ENCODE measurements at places on chromosomes 5 and 9.

DNA sequence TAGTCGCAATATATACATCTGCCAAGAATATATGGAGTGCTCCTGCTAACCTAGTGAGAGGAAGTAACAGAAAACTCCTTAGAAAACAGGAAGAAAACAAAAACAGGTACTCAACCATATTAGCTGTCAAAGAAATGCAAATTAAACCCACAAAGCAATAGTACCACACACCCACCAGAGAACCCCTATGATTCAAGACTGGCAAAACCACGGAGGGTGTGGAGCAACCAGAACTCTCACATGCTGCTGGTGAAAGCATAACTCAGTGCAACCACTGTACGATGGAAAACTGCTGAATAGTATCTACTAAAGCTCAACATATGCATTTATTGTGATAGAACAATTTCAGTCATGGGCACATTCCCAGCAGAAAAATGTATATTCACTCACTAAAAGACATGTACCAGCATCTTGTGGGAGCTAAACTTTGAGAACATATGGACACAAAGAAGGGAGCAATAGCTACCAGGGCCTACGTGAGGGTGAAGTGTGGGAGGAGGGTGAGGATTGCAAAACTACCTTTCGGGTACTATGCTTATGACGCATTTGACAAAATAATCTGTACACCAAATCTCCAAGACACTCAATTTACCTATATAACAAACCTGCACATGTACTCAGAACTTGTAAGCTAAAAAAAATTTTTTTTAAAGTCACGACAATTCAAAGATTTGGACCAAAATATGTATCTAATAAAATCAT lies 34.0 kb downstream of the PTPN3 start:
- no peaks in the 10 kb centered on the region for H3K27me3 ChIP-seq
- H3K4me3 ChIP-seq = no peak overlapping the region
- H3K27ac ChIP-seq = no peak overlapping the region

- no peak overlapping the region for H3K4me3 ChIP-seq
- no peak overlapping the region for H3K27ac ChIP-seq
- H3K36me3 ChIP-seq = no peaks in the 10 kb centered on the region
- DNase-seq = peak; percentile 51
- peaks cover 14% of the 10 kb centered on the region for H3K27me3 ChIP-seq
- no peaks in the 10 kb centered on the region for H3K4me1 ChIP-seq
Observed at GRCh38 chr5:135218790-135219568, 180.1 kb downstream of the MACROH2A1 start.

GRCh38 chr5:37738057-37738691 lies 101.7 kb downstream of the GDNF start:
- H3K4me3 ChIP-seq = no peak overlapping the region
- peaks cover 54% of the 10 kb centered on the region for H3K4me1 ChIP-seq
- no peak for DNase-seq
- peaks cover 9% of the 10 kb centered on the region for H3K36me3 ChIP-seq
- peak overlapping the region; percentile 40 for H3K27ac ChIP-seq
- H3K27me3 ChIP-seq = no peaks in the 10 kb centered on the region

- DNase-seq = no peak
- H3K4me3 ChIP-seq = no peak overlapping the region
- H3K27me3 ChIP-seq = peaks cover 66% of the 10 kb centered on the region
- H3K27ac ChIP-seq = no peak overlapping the region
- no peaks in the 10 kb centered on the region for H3K4me1 ChIP-seq
Observed at GRCh38 chr5:55742778-55743177, 4.9 kb downstream of the DDX4 start.

DNA sequence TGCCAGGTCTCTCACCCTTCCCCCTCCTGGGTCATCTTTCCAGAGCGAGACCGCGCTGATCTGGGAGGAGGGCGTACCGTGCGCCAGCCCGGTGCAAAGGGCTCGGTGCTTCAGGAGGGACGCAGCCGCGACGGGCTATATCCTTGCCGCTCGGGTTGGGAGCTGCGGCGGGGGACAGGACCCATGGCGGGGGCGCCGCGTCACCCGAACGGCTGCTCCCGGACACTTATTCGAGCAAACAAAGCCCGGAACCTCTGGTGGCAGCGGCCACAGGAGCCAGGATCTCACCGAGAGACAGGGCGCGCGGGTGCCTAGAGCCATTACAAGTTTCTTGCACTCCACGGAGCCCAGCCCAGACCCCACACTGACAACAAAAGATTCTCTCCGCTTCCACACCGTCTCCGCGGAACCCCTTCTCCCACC lies 1.3 kb downstream of the SEMA6A start:
- no peak for DNase-seq
- no peaks in the 10 kb centered on the region for H3K36me3 ChIP-seq
- H3K27ac ChIP-seq = no peak overlapping the region
- H3K27me3 ChIP-seq = peaks cover 65% of the 10 kb centered on the region

GRCh38 chr9:93465855-93466254 lies 12.5 kb upstream of the FAM120AOS start:
- H3K4me1 ChIP-seq = peaks cover 75% of the 10 kb centered on the region
- H3K36me3 ChIP-seq = no peaks in the 10 kb centered on the region
- no peak for DNase-seq
- H3K27me3 ChIP-seq = no peaks in the 10 kb centered on the region
- H3K4me3 ChIP-seq = no peak overlapping the region

DNA sequence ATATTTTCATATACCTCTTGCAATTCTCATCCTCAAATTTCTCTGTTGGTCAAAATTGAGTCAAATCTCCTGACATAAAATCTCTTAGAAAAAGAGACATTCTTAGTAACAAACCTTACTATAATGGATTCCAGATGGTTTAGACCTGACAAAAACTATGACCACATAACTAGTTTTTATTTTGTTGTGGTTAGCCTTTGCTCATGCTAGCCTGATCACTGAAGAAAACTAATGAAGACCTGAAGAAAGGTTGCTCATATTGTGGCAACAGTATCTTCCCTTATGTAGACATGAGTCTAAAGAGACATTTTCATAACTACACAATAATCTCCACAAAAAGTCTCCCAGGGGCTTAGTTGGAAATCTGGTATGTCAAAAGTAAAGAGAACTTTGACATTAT lies 274.1 kb upstream of the TMEM161B start:
- no peak overlapping the region for H3K4me3 ChIP-seq
- H3K27me3 ChIP-seq = peaks cover 8% of the 10 kb centered on the region
- H3K27ac ChIP-seq = no peak overlapping the region
- H3K36me3 ChIP-seq = no peaks in the 10 kb centered on the region
- no peaks in the 10 kb centered on the region for H3K4me1 ChIP-seq

DNA sequence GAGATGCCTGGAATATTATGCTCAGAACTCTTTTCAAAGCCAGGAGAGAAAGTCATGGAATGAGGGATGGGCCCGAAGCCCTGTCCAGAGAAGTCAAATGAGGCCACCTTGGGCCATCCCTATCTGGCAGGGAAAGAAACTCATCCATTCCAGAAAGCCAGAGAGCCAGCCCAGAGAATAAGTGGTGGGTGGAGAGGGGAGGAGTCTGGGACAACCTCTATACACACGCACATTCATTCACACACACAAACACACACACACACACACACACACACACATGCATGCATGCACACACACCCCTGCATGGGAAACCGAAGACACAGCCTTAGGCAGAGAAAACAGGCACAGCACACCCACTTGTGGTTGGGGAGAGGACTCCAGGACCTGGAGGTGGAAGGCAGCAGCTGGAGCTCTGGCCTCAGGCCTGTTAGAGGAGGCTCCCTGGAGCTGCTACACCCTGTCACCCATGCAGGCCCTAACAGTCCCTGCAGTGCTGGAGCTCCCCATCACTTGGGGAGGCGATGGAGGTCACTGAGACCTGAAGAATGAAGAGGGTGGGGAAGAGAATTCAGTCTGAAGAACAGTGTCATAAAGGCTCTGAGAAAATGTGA lies 38.0 kb downstream of the TGFBI start:
- H3K27ac ChIP-seq = peak overlapping the region; percentile 24
- H3K36me3 ChIP-seq = peaks cover 20% of the 10 kb centered on the region
- no peak for DNase-seq
- peaks cover 10% of the 10 kb centered on the region for H3K4me1 ChIP-seq
- H3K27me3 ChIP-seq = no peaks in the 10 kb centered on the region

DNA sequence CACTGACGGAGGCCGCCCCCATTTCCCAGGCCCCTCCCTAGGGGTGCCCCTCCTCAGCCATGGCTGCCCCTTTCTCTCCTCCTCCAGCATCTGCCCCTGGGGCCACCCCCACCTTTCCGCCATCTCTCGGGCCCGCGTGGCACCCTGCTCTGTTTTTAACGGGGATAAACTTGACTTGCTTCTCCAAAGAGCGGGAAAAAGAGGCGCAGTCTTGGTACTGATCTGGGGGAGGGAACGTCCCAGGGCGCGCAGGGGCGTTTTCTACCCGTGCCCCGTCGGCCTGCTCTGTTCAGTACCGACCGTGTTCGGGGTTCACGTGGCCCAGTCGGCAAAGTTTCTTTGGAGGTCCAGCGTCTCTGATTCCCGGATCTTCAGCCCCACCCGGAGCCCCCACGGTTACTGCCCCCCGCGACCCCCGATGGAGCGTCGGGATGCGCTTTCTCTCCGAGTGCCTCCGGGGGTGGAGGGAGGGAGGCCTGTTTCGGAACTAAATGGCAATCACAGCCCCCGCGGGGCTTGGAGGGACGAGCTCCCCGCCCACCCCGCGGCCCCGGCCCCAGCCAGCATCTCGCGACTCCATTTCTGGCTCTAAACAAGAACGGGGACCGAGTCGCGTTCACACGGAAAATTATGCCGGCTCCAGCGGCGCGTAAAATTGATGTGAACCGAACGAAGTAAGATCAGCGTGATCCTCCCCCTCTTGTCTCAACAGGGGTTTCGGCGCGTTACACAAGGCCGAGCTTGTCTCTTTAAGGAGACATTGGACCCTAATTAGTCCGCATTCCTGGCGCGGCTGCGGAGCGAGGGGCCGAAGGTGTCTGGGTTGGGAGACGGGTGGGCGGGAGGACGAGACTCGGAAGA lies 1.1 kb upstream of the TLE4 start:
- no peak overlapping the region for H3K4me3 ChIP-seq
- peak; percentile 87 for DNase-seq
- no peaks in the 10 kb centered on the region for H3K27me3 ChIP-seq
- peaks cover 16% of the 10 kb centered on the region for H3K4me1 ChIP-seq

DNA sequence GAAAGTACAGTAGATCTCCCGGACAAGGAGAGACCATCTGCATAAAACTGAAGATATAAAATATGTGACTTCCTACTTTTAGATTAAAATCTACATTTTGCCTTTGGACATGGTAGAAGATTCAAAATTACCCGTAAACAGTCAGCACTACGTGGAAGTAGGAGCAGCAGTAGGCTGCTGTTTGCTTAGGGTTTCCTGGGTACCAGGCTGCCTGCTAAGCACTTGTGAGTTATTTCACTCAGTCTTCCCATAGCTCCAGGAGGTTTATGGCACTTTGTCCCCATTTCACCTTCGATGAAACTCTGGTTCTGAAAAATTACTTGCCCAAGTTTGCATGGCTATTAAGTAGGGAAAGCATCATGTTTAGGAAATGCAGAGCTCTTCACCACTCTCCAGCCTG lies 92.6 kb downstream of the STK32A start:
- H3K27ac ChIP-seq = no peak overlapping the region
- H3K36me3 ChIP-seq = no peaks in the 10 kb centered on the region
- H3K4me1 ChIP-seq = no peaks in the 10 kb centered on the region
- H3K27me3 ChIP-seq = peaks cover 47% of the 10 kb centered on the region
- no peak overlapping the region for H3K4me3 ChIP-seq

GRCh38 chr9:13470836-13471235 lies 191.3 kb upstream of the MPDZ start:
- H3K27me3 ChIP-seq = peaks cover 68% of the 10 kb centered on the region
- H3K36me3 ChIP-seq = peaks cover under 1% of the 10 kb centered on the region
- no peak overlapping the region for H3K4me3 ChIP-seq
- no peaks in the 10 kb centered on the region for H3K4me1 ChIP-seq
- no peak for DNase-seq
- H3K27ac ChIP-seq = no peak overlapping the region

DNA sequence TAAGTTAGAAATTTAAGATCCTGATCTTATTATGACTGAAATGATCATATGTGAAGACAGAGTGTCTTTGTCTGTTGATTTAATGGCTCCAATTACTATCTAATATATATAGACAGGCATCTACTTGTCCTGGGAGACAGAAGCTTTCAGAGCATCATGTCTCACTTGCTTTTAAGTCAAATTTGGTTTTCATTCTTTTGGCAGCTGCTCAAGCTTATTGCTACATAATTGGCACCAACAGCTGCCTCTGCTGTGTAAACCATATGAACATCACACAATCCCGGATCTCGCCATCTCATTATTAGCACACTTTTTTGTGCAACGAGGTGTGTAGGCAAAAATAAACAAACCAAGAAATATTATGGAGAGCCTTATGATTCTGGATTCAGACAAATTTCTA lies 1717.9 kb downstream of the EFNA5 start:
- no peak overlapping the region for H3K4me3 ChIP-seq
- H3K4me1 ChIP-seq = peaks cover 20% of the 10 kb centered on the region
- H3K27ac ChIP-seq = no peak overlapping the region
- DNase-seq = no peak

DNA sequence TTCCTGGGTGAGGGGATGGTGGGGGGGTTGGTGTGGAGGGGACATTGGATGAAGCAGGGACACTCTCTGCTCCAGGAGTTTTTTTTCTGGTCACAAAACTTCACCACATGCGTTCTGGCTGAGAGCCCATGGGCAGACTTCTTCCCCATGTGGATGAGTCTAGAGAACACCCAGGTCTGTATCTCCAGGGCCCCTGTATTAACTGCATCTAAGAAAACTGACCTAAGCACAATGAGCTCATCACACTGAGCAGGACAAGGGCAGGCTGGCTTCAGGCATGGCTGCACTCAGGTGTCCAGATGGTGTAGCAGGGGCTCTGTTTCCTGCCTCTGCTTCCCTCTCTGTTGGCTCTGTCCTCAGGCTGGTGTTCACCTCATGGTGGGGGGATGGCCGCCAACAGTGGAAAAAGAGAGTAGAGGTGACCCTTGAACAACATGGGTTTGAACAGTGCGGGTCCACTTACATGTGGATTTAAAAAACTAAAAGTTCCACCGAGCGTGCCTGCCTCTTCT lies 85.3 kb upstream of the STC2 start:
- H3K4me3 ChIP-seq = no peak overlapping the region
- no peaks in the 10 kb centered on the region for H3K36me3 ChIP-seq
- peaks cover 8% of the 10 kb centered on the region for H3K4me1 ChIP-seq
- peak; percentile 59 for DNase-seq
- H3K27me3 ChIP-seq = no peaks in the 10 kb centered on the region
- H3K27ac ChIP-seq = no peak overlapping the region

- no peaks in the 10 kb centered on the region for H3K4me1 ChIP-seq
- peaks cover 28% of the 10 kb centered on the region for H3K27me3 ChIP-seq
- H3K27ac ChIP-seq = no peak overlapping the region
Observed at GRCh38 chr9:136190237-136190601, 14.7 kb downstream of the LHX3 start.

Data from osteocyte (in vitro differentiated cells).